C1 segment of cervical spinal cord (tissue), 14 donors: ENCODE measurements at places on chromosomes 6 and 20.

GRCh38 chr20:38126932-38127621, 38.0 kb downstream of the TGM2 start:
- DNase-seq, result no peak

DNA sequence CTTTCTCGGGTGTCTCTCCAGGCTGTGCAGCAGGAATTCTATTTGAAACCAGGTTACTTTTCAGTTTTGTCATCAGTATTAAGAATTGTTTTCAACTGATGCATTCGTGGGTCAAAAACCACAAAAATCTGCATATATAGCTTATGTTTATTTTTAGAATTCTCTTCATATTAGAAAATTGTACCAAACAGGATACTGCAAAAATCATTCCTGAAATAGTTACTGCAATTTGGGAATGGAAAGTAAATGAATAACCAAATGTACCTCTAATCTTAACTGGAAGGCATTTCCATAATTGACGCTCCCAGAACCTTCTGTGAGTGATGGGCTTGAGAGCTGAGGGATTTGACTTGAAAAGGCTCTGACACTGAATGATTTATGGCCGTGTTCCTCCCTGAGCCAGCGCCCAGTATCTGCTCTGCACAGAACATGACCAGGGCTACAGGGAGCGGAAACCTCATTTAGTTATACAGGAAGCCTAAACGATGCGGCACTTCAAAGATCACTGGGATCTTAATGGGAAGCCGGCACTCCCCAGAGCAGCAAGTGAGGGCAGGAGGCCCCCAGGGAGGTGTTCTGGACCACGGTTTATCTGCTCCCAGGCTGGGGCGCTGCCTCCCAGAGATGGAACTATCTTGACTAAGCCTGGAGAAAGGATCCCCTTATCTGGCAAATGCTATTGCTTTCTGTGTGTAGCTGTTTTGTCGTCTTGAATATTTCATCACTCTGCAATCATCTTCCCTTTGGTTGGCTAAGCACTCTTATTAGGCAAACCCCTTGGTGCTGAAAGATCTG, 446.0 kb downstream of the QKI start:
- DNase-seq, result no peak

DNA sequence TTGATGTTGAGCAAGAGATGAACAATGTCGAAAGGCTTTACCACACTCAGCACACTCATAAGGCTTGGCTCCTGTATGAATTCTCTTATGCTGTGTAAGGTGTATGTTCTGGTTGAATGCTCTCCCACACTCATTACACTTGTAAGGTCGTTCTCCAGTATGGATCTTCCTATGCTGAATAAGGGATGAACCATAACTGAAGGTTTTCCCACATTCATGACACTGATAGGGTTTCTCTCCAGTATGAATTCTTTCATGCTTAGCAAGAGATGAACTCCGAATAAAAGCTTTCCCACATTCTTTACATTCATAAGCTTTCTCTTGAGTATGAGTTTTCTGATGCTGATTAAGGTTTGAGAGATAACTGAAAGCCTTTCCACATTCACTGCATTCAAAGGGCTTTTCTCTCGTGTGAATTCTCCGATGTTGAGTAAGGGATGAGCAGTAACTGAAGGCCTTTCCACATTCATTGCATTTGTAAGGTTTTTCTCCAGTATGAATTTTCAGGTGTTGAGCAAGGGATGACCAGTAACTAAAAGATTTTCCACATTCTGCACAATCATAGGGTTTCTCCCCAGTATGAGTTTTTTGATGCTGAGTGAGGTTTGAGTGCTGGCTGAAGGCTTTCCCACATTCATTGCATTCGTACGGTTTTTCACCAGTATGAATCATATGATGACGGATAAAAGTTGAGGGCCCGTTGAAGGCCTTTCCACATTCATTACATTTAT, 21.1 kb downstream of the ZNF184 start:
- DNase-seq, result no peak

- no peak for DNase-seq
Observed at GRCh38 chr6:130239755-130240154, 17.0 kb upstream of the SAMD3 start.

- no peak for DNase-seq
Observed at GRCh38 chr20:13059398-13060136, 50.8 kb downstream of the SPTLC3 start.

DNA sequence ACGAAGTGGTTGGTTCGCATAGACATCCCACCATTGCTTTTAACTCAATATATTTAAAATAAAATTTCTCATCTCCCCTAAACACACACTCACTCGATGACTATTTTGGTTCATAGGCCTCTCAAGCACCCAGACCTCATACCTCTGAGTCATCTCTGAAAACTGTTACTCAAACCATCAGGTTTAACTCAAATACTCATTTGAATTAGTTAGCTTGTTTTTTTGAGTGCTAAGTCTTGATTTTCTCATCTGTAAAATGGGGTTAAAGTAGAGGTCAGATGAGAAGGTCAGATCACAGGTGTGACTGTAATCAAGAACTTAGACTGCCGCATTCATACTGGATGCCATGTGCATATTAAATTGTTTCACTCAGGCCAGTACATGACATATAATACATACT, 243.9 kb upstream of the TENT5A start:
- no peak for DNase-seq

- no peak for DNase-seq
Observed at GRCh38 chr6:170089963-170090362, 200.9 kb downstream of the DLL1 start.

DNA sequence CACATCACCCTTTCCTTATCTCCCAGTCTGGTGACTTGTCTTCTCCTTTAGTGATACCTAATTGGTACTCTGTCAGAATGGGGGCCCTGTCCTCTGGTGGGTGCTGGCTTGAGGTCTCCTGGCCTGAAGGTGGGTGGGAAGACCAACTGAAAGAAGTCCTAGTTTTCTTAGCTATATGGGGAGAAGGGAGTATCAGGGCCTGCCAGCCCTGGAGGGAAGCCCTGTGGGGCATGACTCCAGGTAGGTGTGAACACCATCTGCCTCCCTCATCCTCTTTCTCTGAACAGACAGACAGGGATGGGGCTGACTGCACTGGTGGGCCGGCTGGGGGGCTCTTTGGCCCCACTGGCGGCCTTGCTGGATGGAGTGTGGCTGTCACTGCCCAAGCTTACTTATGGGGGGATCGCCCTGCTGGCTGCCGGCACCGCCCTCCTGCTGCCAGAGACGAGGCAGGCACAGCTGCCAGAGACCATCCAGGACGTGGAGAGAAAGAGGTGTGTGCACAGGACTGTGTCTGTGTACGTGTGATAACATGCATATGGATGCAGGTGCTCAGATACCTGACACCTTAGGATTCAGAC, 4.8 kb downstream of the CRIP3 start:
- no peak for DNase-seq

GRCh38 chr20:38406476-38406875, 28.7 kb downstream of the SNHG17 start:
- no peak for DNase-seq

GRCh38 chr6:89789980-89790379, 29.6 kb downstream of the MDN1 start:
- DNase-seq, result no peak
